ENCODE measurements at places on chromosomes 2 and 18.

DNA sequence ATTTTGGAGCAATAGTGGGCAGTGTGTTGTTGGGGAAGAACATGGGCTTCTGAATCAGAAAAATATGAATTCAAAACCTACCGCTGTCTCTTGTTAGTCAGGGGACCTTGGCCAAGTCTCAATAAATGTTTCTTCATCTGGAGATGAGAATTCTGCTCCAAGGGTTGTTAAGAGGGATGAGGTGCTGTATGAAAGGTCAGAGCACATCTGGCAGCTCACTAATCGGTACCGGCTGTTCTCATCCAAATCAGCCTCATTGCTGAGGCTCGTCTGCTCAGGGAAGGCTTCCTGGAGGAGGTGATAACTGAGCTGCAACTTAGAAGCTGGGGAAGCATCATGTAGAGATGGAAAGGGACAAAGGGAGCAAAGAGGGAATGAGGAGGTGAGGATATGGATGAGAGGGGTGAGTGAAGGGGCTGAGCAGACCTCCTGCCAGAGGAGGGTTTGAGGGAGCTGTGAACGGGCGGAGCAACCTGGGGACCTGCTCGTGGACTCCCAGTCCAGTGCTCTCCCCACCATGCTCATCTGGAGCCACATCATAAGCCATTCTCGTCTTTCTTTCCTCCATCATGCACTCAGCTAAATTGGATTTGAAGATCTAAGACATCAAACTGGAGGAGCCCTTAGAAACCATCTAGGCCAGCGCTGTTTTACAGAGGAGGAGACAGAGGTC lies 47.4 kb downstream of the GREB1 start:
- DNase-seq: no peak

- DNase-seq: no peak
Observed at GRCh38 chr18:32175265-32175664, 14.6 kb upstream of the MEP1B start.

- DNase-seq: no peak
Observed at GRCh38 chr2:25570161-25570845, 103.1 kb downstream of the DTNB start.

GRCh38 chr2:74566754-74567085 lies 12.2 kb downstream of the DOK1 start:
- DNase-seq: no peak

All from hematopoietic multipotent progenitor cell treated with erythropoietin and hydrocortisone succinate and interleukin-3 and kit ligand, for 8 days (in vitro differentiated cells).